ENCODE measurements at places on chromosomes 6 and 20.

DNA sequence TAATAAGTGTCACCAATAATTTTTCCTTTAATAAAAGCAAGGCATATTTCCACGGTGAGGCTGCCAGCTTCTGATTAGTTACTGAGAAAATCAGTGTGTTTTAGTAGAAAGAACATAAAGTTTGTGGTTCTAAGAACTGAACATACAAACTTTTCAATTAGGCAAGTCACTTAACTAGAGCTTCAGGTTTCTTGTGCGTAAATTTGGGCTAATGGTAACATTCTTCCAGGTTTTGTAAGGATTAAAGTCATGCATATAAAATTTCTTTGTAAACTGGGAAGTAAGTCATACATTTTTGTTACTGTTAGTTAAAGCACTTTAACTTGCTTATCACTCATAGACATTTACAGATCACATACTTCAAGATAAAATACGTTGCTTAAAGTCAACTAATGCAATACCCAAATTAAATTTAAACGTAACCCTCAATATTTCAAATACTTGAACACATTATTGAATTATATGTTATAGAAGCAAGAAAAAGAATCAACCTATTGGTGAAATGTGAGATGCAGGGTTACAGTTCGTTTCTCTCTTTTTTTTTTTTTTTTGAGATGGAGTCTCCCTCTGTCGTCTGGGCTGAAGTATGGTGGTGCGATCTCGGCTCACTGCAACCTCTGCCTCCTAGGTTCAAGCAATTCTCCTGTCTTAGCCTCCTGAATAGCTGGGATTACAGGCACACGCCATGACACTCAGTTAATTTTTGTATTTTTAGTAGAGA is 327.3 kb upstream of the NOX3 start:
- peak; percentile 40 for DNase-seq

- no peak for DNase-seq
Measured at GRCh38 chr6:41685641-41686380, 47.5 kb downstream of the MDFI start.

DNA sequence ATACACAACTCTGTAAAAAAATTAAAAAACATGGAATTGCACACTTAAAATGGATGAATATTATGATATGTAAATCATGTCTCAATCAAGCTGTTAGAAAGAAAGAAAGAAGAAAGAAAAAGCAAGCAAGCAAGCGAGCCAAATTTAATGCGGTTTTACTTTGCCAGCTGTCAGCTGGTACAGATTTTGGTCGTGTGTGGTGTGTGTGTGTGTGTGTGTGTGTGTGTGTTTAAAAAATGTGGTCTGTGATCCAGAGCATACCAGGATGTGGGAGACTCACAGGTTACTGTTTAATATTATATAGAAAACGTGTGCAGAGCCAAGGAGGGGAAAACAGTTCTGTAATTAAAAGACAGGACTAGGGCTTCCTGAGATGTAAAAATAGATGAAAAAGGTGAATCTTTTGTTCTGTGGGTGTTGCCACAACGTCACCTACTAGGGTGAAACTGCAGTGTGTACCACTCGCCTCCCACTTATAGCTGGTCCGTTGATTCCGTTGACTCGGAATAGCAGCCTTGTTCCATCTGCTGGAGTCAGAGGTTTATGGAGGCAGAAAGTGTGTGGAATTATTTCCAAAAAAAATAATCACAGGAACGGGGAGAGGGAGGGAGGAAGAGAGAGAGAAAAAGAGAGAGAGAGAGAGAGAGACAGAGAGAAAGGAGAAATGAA is 197.7 kb downstream of the BCAS1 start:
- peak; percentile 35 for DNase-seq

DNA sequence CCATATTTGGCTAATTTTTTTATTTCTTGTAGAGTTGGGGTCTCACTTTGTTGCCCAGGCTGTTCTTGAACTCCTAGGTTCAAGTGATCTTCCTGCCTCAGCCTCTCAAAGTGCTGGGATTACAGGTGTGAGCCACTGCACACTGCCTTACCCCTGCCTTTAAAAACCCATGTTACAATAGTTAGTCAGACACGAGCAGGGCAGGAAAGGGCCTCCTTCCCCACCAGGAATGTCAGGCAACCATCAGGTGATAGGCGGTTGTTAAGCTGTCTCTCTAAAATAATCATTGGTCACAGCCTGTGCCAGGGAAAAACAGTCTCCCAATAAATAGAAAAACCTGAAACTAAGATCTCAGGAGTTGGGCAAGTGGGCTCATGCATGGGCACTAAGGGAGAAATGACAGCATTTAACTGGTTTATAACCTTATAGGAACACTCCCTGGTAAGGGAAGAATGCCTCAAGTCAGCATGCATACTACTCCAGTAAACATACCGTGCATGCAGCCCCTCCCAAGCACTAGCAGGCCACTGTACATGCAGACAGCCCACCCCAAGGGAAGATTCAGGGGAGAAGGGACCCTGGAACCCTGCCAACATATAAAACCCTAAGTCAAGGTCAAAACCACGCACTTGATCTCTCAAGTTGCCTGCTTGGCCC is 8.4 kb downstream of the OR2H2 start:
- no peak for DNase-seq

DNA sequence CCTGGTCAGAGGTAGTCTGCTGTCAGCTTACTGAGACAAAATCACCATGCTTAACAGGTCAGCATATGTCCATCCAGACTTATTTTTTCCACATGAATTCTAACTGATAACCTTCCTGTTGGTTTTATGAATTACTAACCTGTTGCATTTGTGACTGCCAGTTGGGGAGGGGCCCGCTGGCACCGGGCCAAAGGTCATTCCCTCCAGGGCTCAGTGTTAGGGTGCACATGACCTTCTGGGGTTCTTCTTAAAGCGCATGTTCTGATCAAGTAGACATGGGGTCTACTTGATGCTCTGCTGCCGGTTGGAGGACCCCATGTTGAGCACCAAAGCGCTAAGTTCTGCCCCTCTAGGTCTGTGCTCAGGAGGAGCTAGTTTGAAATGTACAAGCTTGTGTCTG is 15.6 kb downstream of the DUSP22 start:
- DNase-seq, result no peak

GRCh38 chr20:25248786-25249172 is 894 bp downstream of the PYGB start:
- DNase-seq, result no peak

GRCh38 chr6:20096536-20096935 is 115.7 kb downstream of the MBOAT1 start:
- DNase-seq, result no peak

DNA sequence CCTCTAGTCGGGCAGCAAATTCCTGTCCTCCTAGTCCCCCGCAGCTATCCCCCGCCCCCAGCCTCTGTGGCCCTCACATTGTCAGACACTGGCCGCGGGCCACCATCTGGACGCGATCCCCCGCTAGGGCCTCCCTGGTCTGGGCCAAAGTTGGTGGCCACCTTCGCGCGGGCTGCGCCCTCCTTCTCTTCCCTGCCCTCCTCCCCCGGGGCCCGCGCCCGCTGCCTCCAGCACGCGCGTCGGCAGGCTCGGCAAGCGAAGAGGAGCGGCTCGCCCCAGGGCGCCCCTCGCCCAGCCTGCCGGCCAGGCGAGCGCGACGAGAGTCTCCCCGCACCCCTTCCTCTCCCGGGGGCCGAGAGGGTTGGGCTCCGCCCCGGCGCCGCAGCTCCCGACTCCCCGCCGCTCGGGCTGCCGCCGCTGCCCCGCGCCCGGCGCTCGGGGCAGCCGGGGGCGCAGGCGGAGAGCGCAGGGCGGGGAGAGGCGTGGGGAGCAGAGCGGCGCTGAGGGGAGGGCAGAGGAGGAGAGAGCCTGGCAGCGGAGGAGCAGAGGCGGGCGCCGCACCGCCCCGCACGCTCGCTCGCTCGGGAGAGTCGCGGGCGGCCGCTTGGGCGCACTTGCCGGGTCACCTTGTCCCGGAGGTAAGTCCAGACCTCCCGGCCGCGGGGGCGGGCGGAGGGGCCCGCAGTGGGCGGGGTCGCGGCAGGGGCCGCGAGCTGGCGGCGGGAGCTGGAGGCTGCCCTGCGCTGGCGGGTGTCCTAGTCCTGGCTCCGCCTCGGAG is at the start of gene SYNDIG1:
Gene SYNDIG1, plus strand, starts transcription at position 514 of the 778 bp plus-strand sequence. CDS start 73,469 bp downstream, outside the sequence.
- DNase-seq, result no peak

- DNase-seq, result peak; percentile 13
Measured at GRCh38 chr20:47066484-47067270, 172.0 kb downstream of the EYA2 start.

DNA sequence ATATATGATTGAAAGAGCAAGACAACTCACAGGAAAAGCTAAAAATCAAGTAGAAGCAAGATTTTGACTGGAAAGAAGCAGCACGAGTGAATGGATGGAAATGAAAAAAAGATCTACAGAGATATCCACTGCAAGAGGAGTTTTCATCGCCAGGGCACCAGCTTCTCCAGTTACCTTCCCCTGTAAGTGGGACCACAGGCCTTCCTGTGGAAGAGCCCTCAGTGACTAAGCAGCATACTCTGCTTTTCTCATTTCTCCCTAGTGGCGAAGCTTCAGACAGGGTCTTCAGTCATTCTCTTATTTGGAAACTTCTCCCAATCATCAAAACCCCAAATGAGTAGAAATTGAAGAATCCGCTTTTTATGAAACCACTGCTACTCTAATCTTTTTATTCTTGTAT is 40.5 kb downstream of the ADGRB3 start:
- no peak for DNase-seq

- no peak for DNase-seq
Measured at GRCh38 chr6:87197547-87197946, 42.2 kb downstream of the ZNF292 start.

- DNase-seq, result no peak
Measured at GRCh38 chr20:44011251-44011940, 96.7 kb downstream of the TOX2 start.

GRCh38 chr6:38320358-38320757 is 319.4 kb downstream of the BTBD9 start:
- no peak for DNase-seq

- no peak for DNase-seq
Measured at GRCh38 chr20:8526610-8527009, 394.5 kb downstream of the PLCB1 start.
